Small intestine (tissue), 16 donors: ENCODE measurements at places on chromosomes 13 and 19.

DNA sequence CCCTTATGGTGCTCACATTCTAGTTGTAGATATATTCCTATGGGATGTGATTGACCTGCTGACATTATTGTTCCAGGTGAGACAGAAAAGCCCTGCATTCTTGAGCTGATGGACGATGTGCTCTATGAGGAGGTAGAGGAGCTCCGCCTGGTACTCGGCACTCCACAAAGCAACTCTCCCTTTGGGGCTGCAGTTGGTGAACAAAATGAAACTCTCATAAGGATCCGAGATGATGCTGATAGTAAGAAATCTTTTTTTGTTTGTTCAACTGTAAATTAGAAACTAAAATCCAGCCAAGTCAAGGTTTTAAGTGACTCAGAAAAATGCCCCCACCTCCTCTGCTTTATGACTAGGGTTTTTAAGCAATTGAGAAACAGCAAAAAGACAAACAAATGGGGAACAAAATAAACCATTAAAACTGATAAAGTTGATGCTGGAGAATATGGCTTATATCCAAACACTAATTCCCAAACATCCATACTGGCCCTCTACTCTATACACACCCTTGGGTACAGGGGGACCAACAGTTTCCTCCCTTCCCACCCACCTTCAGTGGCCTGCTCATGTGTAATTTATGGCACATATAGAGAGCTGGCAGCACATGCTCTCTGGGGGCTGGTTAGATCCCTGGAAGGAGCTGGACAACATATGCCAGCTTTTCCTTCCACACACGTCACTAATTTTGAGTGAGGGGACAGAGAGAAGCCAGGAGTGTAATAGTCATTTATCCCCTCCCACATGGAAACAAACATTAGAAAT lies 139.6 kb downstream of the STOML3 start:
- DNase-seq, result no peak

DNA sequence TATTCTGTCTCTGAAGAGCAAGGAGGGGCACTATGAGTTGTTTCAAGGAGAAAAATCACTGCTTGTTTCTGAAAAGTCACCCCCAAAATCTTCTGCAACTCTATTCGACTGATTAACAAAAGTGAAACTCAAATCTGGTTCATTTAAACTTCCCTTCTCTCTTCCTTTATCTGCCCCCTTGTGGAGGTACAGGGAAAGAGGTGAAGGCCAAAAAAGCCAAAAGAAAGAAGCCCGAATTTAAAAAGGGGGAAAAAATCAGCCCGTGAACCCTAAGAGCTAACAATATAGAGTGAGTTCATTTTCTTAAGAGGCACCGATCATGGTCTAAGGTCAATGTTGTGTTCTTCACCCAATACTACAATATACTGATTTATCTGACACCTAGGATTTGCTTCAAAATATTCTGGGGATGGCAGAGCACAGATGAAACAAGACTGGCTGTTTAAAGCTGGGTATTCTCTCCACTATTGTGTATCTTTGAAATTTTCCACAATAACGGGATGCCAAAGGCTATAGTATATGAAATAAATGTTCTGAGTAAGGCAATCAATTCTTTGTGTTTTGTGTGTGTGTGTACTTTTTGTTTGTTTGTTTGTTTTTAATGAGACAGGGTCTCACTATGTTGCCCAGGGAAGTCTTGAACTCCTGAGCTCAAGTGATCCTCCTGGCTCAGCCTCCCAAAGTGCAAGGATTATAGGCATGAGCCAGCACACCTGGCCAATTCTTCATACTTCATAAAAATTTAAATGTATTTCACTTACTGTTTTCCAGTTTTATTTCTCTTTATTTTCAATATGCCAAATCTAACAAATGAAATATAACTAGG lies 55.0 kb upstream of the EEF1AKMT1 start:
- DNase-seq, result peak; percentile 68

- no peak for DNase-seq
These were observed 531.7 kb downstream of the SLITRK1 start for GRCh38 chr13:83350569-83350968.

GRCh38 chr13:79320433-79320832 lies 85.6 kb downstream of the RBM26 start:
- no peak for DNase-seq

DNA sequence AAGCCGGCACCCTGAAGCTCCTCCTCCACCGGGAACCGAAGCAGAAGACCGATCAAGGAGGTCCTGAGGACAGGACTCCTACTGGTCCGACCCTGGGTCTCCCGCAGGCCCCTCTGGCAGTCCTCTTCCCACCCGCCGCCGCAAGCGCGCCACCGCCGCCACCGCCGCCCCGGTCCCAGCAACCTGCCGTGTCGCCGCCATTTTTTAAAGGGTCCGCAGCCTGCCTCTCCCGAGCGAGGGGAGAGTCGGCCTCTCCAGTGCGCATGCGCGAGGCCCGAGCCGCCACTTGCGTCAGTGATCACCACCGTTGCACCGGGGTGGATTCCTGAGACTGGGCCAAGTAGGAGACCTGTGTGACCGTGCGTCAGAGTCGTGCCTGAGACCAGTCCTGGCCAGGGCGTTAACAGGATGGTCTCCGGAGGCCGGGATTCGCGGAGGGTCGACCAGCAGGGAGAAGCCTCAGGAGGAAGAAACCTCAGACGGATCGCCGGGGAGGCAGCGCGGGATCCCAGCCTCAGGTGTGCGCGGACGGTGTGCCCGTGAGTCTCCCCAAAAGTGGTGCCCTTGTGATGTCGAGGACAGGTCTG lies 51.6 kb downstream of the ZNF146 start:
- DNase-seq, result no peak
